ENCODE measurements at places on chromosomes 7 and 10. TPM values are rescaled to one million over a fixed set of nuclear protein-coding genes. Genes with fewer than 3 reads are reported as not detected.

Gene RTKN2
- 0.05 TPM for total RNA-seq

Gene ASZ1
- not detected for total RNA-seq

DNA sequence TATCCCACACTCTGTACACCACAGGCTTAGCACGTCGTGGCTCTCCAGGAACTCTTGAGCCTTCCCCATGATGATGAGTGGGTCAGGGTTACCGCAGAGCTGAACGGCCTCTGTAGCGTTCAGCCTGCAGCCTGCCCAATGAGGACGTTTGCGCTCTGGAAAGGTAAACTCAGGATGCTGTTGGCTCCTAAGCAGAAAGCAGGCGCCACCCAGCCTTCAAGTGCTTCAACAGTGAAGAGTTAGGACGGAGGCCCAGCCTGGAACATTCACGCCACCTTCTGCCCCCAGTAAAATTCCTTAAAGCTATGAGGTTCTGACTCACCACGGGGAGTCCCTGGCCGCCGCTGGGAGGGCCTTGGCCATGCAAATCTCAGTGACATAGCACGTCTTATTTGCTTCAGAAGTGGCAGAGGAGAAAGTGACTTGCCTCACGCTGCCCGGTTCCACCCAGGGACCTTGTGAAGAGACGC is 161.5 kb upstream of the SH2B2 start:
- peak; percentile 51 for DNase-seq

DNA sequence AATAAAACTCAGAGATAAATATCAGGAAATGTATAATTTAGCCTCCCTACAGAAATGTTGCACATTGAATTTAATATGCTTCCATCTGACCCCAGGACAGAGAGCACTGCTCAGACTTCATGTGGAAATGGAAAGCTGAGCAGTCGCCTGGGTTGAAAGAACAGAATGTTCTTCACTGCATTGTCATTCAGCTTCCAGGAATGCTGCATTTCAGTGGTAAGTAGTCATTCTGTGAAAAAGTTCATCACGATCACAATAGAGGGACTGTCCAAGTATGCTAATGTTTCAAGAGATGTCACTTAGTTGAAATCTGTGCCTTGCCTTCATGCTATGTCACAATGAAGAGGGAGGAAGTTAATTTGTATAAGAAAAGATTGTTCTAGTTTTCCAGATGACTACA is 147.3 kb downstream of the NRCAM start:
- no peak for DNase-seq

DNA sequence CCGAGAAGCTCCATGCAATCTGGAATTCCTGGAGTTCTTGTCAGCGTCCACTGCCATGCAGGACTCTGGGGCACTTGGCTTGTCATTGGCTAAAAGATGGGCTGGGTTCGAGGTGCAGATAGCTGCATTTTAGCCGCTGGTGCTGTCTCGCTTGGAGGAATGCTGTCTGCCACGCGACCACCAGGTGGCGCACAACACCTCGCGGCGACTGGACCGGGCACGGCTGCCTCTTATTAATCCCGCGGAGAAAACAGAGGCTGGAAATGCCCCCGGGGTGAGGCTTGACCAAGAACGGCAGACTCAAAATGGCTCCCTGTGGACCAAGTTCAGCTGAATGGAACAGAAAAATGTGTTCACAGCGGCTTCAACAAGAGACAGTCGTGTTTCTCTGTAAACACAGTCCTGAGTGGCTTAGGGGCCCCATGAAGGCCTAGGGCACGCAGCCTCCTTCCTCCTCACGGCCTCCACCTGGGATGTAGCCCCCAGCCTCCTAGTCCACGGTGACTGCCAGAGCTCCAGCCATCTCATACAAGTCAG is 46.2 kb downstream of the AOC1 start:
- peak; percentile 81 for DNase-seq

GRCh38 chr10:117543225-117544003 is 868 bp downstream of the EMX2 start:
- no peak for DNase-seq

Gene CALN1
- total RNA-seq: not detected

Gene CLRN3
- total RNA-seq: not detected

GRCh38 chr10:132696728-132697577 is 89.0 kb downstream of the NKX6-2 start:
- DNase-seq: no peak
